ENCODE measurements at places on chromosomes 4 and X.
A peak's percentile ranks its signal among the peaks of the same experiment; 100 is the strongest.

DNA sequence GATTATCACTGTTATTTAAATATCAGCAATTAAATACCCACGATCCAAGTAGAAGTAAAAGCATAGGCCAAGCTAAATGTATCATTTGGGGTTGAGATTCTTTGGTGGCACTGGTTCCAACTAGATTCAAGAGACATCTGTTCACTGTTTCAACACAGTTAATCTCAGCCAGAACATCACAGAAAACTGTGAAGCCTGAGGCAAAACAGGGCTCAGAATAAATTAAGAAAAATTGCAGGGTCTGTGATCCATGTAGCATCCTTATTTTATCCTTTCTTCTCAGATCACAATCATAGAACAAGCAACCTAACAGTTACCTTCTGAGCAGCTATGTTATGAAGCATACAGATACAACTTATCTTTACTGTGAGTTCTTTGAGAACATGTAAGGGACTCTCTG is 23.7 kb downstream of the YTHDC1 start:
- DNase-seq = no peak

- DNase-seq = no peak
These were observed 42.1 kb upstream of the MAGEA4 start for GRCh38 chrX:151870602-151871001.

- no peak for DNase-seq
These were observed 842.2 kb downstream of the STIM2 start for GRCh38 chr4:27702730-27703431.

DNA sequence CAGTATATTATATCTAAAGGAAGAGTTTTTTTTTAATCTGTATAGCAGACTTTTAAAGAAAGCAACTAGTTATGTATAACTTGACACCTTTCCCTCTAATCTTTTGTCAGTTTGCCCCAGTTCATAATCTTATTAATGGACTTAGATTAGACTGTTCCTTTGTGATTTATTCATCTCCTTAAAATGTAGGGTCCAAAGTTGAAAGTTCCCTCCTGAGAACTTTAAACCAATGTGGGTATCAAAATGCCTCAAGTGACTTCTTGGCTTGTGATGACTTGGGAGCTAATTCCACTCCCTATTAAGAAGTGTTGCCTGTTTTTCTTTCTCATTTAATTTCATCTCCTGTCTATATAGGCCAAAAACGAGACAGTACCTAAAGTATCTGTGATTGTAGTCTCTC is 6.3 kb upstream of the SDAD1 start:
- DNase-seq = no peak

- DNase-seq = peak; percentile 64
These were observed 5.0 kb upstream of the TSPAN5 start for GRCh38 chr4:98663226-98664006.

All from stimulated activated CD4-positive, alpha-beta T cell treated with anti-CD3 and anti-CD28 coated beads, Interleukin-12 subunit alpha, Interleukin-12 subunit beta, amount 100 ng/mL, for 24 hours (primary cell).